ENCODE measurements at places on chromosomes 4 and X.
A peak's percentile ranks its signal among the peaks of the same experiment; 100 is the strongest.

DNA sequence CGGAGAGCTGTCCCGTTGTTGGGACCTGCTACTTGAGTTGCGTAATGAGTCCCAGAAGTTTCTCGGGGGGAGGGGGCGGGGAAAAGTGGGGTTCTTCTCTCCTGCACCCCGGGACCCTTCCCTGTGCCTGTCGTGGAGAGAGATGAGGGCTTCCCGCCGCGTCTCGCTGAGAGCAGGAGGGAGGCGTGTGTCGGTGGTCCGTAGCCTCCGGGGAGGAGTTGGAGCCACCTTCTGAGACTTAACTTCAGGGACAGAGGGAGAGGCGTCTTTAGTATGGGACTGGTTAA lies 698 bp downstream of the AFF1 start:
- DNase-seq = no peak

DNA sequence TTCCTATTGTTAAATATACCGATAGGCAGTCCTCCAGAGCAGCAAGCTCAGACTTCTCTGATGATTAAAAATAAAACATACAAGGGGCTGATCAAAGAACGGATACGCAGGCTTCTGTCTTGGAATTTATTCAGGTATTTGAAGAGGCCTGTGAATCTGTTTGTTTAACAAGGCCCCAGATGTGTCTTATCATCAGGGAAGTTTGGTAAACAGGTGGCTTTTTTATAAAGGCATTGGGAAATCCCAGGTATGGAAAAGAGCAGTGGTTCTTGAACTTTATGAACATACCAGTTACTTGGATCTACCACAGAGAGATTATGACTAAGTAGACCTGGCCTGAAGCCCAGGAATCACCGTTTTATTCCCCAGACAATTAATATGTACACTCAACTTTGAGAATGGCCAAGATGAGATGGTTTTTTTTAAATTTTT lies 47.9 kb downstream of the SOWAHB start:
- DNase-seq = peak; percentile 67

DNA sequence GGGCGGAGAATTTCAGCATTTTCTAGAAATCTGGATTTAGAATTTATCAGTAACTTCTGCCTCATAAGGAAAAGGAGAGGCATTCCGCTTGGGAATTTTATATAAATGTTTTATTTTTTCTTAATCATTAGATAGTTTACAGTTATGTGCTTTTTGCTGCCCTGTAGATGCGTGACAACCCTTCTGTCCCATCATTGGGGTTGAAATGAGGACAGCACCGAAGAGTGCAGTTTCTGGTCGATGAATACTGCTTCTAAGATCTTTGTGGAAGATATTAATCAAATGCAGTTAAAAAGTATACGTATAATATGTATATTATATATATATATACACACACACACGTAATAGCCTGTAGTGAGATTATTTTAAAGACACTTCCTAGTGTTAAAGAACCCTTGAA lies 1.5 kb downstream of the RBPJ start:
- DNase-seq = peak; percentile 54

DNA sequence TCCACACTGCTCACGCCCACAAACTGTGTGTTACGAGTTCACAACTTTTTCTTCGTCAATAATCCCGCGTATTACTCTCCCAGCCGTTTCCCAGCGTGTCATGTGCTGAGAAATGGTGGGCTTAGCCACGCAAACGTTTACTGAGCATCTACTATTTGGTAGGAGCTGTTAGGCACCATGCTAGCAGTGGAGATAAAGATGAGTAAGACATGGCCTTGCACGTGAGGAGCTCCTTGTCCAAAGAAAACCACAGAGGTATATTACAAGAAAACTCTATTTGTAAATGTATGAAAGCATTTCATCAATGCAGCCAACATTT lies 821 bp upstream of the TMEM128 start:
- DNase-seq = no peak

DNA sequence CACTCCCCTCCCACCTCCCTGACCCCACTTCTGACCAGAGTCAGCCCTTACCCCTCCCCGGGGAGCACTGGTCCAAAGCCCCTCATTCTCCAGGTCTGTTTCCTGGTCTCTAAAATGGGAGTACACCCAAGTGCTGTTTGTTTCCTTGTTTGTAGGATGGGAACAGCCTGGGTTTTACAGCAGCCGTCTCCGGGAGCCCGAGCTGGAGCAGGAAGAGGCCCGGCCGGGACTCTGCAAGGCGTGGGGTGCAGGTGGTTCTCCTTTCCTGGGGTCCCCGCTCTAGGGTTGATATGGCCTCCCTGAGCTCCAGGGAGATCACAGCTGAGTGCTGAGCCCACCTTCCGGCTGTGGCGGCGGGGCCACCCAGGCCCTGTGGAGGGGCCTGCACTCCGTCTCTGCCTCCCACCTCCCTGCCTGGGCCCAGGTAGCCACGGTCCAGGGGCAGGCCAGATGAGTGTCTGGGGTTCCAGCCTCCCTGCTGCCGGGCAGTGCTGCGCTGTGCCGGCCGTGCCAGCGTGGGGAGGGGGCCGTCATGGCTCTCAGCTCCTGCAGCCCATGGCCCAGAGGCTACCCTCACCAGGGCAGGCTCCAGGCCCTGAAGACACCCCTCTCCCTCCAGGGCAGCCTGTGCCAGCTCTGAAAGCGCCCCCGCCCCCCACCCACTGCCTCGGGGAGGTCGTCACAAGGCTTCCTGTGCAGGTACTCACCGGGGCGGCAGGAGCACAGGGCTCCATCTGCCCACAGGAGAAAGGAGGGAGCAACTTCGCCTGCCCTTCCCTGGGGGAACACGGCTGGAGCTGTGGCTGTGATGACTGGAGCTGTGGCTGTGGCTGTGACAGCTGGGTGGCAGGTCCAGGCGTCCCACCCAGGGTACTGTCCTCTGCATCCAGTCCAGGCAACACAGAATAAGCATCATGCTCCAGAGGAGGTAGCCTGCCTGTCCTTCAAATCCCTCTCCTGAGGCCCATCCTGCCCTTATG lies 98.8 kb downstream of the ADRA2C start:
- no peak for DNase-seq

DNA sequence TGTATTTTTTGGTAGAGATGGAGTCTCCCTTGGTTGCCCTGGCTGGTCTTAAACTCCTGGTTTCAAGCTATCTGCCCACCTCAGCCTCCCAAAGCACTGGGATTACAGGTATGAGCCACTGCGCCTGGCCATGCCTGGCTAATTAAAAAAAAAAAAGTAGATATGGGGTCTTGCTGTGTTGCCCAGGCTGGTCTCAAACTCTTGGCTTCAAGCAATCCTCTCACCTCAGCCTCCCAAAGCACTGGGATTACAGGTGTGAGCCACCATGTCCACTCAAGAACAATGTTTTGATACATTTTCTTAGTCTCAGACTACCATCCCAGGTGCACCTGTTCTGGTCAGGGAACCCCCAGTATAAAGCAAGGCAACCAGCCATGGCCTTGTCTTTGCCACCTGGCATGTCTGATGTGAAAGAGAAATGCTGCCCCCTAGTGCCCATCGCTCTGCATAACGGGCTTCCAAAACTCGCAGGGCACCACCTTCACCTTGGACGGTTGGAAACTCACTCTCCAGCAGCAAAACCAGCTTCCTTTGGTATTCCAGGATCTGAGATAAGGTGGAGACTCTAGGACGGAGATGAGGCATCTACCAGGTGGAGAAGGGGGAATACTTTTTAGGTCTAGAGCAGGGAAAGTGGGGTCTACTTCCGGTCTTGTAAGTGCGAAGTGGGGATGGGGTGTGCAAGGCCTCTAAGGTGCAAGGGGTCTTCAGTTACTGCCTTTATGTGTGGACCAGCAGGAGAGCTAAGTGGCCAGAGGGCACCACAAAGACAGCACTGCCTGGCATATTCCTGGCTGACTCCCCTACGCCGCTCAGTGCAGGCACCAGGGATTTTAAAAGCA lies 47.7 kb upstream of the AFAP1 start:
- peak; percentile 90 for DNase-seq

- DNase-seq = no peak
Measured at GRCh38 chrX:53447441-53447840, 13.3 kb upstream of the HSD17B10 start.

DNA sequence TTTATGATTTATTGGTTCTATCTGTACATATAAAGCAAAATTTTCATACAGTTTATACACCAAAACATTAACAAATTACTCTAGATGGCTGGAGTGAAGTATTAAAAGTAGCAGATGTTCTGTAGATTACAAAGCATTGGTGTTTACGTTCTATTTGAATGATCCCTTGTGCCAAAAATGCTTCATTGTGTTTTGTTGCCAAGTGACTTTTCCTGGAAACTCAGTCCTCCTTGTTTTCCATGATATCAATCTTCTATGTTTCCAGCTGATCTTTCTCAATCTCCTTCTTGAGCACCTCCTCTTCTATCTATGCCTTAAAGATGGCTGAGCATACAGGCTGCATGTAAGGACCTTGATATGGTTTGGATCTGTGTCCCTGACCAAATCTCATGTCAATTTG lies 263.6 kb upstream of the CTSO start:
- no peak for DNase-seq

DNA sequence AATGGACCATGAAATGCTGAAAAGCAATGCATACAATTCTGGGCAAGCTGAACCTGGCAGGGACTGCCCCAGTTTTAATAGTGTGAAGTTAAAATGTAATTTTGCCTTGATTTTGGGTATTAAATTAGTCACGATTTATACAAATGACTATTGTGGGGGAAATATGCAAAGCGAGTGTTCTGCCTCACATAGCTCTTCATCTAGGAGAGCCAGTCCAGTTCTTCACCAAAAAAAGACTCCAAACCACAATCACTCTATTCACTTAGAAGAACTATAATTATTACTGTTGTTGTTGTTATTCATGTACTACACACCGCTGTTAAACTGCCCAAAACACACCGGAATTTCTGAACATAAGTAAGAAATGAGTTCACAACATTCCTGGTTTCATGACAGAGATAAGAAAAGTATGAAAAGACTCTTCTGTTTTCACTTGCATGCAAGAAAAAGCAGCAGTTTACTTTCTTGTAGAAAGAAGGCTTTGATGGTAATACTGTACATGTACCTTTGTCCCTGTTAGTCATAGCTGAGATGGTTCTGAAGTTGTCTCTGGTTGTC lies 101.9 kb downstream of the QRFPR start:
- DNase-seq = peak; percentile 39

DNA sequence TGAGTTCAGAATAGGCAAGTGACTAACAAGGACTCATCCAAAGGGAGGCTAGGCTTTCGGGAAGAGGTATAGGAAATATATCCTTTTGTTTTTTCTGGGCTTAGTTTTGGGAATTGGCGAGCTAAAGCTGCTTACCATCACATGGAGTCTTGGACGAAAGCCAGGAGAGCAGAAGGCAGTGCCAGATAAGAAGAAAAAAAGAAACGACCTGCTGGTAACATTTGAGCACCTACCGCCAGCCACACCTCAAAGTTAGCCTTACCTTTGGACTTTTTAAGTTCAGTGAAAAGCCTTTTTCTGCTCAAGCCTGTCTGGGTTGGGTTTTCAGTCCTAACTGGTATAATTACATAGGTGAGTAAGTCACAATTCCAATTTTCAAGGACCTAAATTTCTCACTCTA lies 85.1 kb upstream of the LCORL start:
- no peak for DNase-seq

DNA sequence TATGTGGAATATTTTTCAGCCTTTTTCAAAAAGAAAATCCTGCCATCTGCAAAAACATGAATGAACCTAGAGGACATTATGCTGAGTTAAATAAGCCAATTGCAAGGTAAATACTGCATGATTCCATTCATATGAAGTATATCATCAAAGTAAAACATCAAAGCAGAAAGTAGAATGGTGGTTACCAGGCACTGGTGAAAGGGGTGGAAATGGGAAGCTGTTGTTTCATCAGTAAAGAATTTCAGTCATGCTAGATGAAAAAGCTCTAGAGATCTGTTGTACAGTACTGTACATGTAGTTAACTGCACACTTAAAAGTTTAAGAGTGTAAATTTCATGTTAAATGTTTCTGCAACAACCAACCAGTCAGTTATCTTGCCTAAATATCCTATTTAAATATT lies 196.8 kb upstream of the ADGRL3 start:
- peak; percentile 22 for DNase-seq

GRCh38 chr4:82398263-82398662 lies 24.5 kb upstream of the HNRNPD start:
- DNase-seq = no peak

DNA sequence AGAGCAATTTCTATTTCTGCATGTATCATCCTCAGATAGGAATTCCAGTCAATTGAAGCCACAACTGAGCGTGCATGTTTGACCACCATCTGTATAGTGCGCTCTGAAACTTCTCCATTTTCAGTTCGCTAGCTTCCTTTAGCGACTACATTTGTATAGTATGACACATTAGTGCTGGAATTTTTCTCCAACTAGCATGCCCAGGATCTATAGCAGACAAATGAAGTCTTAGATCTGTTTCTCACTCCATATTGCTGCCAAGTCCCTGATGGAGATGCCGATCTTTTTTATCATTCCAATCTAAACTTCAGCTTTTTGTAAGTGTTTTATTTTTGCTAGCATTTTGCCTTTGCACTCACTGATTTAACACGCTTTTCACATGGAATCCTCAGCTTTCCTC lies 774.8 kb upstream of the TENM3 start:
- no peak for DNase-seq

DNA sequence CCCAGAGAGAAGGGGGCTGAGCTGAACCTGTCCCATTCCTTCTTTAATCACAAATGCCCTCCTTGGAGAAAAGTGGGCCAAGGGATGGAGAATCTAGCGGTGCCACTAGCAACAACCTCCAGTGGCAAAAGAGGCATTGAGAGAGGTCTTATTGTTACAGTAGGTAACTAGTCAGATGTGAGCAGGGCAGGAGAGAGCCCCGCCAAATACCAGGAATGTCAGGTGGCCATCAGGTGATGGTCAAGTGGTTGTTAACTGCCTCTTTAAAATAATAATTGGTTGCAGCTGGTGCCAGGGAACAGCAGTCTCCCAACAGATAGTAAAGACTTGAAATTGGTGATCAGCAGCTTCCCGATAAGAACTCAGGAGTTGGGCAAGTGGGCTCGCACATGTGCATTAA lies 116.1 kb downstream of the EVC2 start:
- no peak for DNase-seq

GRCh38 chrX:9182041-9182440 lies 148.1 kb upstream of the FAM9B start:
- DNase-seq = no peak

DNA sequence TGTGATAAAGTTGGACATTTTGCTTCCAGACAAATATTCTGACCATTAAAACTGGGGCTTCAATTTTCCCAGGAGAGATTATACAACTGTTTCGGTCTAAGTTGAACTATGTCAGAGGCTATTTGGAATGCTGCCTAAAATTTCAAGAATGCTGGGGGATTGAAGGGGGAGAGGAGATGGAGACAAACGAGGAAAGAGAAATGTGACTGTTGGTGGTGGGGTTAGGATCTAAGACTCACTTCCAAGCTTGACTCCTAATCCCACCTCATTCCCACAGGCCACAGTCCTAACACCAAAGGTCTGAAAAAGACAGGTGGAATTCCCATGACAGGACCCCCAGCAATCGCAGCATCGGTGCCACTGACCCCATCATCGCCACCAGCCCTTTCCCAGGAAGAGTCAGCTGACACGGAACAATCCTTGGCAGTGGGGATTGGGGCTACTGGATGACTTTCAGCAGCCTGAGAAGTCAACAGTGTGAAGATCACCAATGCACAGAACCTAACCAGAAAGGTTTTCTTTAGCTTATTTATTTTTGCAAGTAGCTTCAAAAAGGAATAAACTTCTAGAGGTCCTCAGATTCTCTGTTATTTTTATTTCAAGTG lies 74.0 kb upstream of the PRSS48 start:
- DNase-seq = peak; percentile 37
